LNCaP clone FGC (cell line): ENCODE measurements at places on chromosomes 16 and 17.

DNA sequence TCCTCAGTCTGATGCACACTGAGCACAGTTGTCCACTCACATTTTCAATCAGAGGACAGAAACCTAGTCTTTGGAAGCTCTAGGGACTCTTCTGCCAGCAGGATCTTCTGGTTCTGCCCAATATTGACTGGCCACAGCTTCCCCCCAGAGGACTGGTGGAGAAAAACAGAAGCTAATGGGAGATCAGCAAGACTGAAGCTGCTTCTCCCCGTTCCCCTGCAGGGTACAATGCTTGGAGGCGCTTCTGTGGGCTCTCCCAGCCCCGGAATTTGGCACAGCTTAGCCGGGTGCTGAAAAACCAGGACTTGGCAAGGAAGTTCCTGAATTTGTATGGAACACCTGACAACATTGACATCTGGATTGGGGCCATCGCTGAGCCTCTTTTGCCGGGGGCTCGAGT is 10.3 kb downstream of the EPX start:
- no peak for DNase-seq

GRCh38 chr16:69111216-69111875 is 5.9 kb downstream of the HAS3 start:
- no peak for DNase-seq

DNA sequence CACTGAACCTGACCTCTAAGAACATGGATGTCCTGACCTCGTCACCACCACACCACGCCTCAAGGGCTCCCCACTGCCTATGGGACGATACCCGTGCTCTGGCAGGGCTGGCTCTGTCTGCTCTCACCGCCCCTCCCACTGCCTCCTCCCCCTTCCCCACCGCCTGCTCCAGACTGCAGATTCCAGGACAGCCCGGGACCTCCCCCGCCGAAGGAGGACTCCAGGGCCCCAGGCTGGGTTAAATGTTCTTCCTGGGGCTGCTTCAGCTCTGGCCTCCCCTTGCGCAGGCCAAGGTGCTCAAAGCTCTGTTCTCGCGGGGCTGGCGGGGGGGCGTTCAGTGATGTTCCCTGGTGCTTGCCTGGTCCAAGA is 3.1 kb downstream of the NPW start:
- no peak for DNase-seq

DNA sequence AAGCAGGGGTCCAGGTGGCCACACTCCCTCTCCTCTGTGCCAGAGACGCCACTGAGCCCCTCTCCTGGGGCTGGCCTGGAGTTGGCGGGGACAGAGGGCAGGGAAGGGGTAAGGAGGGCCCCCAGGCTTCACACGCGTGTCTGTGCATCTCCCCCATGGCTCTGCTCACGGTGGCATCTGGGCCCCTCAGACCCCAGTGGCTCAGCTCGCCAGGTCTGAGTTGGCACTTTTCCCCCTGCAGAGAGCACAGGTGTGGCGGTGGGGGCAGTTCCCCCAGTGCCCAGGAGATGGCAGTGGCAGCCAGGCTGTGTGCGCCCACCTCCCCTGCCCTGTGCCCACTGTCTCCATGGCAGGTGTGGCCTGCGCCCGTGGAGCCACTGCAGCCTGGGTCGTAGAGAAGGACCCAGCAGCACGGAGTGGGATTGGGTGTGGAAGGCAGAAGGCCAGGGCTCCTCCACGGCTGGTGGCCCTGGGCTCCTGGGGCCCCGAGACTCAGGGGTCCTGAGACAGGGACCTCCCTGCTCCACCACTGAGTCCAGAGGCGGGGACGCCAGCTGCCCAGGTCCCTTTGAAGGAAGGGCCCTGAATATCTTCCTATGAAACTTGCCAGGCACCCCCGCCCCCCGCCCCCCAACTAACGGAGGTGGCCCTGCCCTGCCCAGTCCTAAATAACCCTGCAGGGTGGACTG is 4.3 kb upstream of the APRT start:
- no peak for DNase-seq

DNA sequence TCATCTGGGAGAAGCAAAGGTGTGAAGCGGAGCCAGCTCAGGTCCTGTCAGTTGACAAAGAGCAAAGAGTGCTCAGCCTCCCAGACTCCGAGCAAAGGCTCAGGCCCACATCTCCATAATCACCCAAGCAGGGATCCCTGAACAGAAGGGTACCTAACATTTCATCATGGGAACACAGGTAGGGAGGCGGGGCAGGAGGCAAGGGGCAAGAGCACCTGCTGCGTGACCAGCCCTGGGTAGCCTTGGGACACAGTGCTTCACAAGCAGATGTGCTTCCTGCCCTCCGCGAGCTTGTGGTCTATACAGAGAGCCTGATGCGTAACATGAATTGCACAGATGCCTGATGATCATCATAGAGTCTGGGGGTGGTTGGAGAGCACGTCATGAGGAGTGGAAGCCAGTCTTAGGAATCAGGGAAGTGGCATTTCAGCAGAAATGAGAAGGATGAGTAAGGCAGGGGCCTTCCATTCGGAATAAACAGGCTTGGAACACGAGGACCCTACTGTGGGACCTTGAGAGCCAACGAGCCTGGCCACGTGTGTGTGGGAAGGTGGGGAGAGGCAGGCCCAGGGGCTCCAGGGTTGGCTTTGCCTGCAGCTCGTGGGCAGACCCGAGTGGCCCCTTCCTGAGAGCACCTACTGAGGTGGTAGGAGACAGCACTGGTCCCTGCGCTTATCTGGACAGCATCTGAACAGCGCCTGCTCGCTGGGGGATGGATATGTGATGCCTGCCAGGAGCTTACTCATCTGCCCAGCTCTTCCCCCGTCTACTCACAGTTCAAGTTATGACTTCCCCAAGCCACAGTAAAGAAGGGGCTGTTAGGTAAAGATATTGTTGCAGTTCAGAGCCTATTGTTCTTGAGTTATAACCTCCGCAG is 125.8 kb downstream of the CCDC182 start:
- no peak for DNase-seq
